Stimulated activated CD8-positive, alpha-beta memory T cell treated with anti-CD3 and anti-CD28 coated beads, Interleukin-4, amount 100 ng/mL, for 1 hour (primary cell): ENCODE measurements at places on chromosomes 4 and X.

GRCh38 chr4:41043465-41043864 lies 170.9 kb downstream of the APBB2 start:
- no peak for DNase-seq

GRCh38 chr4:4226606-4227438 lies at the start of gene OTOP1:
Gene OTOP1 (minus strand): TSS chr4:4226929. CDS start chr4:4226864, 65 bp downstream.
- no peak for DNase-seq

DNA sequence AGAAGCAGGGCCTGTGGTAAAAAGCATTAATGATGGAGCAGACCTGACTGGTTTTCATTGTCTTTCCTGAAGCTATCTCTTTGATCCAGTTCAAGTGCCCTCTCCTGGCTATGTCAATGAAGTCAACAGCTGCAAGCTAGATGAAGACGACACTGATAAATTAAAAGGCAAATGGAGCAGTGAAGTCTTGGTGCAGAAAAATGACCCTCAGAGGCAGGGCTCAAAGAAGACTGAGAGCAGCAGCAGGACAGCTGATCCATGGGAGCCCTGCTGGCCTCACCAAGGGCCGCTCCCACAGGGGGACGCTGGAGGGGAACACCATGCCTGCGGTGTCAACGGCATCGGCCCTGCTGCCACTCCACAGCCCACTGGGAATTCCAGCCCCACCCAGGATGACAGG lies 96.2 kb downstream of the RELL1 start:
- no peak for DNase-seq

DNA sequence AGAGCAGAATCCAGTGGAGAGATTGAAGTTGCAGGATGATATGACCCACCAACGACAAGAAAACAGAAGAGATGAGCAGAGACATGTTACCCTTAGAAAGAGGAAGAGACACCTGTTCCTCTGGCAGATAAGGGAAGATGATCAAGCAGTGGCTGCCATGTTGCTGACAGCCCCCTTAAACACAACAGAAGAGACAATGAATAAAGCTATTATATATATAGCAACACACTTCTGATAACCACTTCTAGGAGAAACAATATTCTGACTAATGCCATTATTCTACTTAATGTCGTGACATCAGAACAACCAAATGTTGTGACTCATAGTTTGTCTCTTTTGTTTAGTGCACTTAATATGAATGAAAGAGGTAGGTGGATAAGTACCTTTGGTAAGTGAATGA lies 44.9 kb downstream of the SH3RF1 start:
- DNase-seq = no peak

- no peak for DNase-seq
Measured at GRCh38 chrX:133287860-133288259, 69.7 kb upstream of the TFDP3 start.

GRCh38 chrX:131649741-131650140 lies 105.9 kb downstream of the OR13H1 start:
- no peak for DNase-seq
